ENCODE measurements at places on chromosomes 12 and 14.

DNA sequence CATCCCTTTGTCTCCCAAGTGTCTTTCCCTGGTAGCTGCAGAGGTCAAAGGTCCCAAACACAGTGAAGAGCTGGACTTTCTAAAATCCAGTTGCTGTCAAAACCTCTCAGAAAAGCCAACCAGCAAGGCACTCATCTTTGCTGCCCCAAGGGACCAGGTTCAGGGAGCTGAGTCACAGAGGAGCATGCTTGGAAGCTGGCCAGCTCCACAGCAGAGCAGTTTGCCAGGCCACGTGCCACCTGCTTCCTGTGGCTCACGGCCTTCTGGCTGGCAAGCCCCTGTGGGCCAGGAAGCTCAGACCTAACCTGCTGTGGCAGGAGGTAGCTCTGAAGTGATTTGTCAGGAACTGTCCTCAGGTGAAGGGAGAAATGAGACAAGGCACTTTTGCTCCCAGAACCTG, 3.6 kb downstream of the ISCU start:
- DNase-seq = peak; percentile 52

GRCh38 chr12:112420740-112421139, 2.0 kb downstream of the PTPN11 start:
- no peak for DNase-seq

GRCh38 chr14:105315211-105315721, 718 bp downstream of the PACS2 start:
- DNase-seq = no peak

GRCh38 chr12:56661979-56662638, 16.3 kb upstream of the ATP5F1B start:
- no peak for DNase-seq

DNA sequence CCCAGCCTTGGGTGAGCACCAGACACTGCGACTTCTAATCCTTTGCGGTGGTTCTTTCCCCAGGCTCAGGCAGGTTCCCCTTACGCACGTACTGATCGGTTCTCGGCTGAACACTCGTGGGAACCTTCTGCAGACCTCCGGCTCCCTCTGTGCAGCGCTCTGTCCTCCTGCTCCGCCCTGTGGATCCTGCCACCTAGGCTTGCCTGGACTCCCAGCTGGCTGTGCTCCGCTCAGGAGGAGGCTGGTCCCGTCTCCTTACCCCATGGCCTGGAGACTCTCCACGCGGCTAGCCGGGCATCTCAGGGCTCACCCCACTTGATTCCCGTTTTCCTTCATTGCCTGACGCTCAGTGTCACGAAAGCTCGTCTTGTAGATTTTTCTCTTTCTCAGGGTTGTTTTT, 34.7 kb downstream of the TNFAIP2 start:
- DNase-seq = no peak

GRCh38 chr12:5096241-5096924, 52.7 kb downstream of the KCNA5 start:
- peak; percentile 84 for DNase-seq

DNA sequence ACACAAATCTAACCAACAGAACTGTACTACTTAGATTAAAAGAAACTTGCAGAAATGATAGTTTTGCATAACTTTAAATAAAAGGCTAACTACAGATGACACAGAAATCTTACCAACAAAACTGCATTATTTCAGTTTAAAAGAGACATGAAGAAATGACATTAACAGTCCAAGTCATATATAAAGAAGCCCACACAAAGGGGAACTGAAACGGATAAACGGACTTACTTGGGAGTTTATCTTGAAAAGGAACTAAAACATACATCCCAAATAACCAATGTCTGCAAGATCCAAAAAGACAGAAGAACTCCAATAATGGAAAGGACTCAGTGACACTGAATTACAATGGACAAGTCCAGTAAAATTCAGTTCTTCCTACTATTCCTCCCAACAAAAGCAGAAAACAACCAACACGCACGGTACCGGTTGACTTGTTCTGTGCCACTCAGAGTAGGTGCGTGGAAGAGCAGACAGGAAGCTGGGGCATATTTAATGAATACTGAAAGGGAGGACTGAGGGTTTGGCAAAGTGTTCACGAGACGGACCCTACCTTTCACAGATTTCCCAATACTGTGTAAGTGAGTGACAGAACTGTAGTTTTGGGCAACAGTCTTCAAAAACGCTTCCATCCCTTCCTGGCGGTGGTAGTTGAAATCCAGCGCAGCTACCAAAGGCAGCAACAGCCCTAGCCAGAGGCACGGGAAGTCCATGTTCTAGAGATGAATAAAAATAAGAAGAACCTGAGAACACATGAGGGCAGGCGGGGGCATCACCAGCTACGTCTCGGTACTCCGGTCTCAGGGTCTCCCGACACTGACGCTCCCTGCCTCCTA, 627 bp downstream of the CPM start:
- DNase-seq = no peak

- no peak for DNase-seq
Measured at GRCh38 chr12:79143803-79144202, 279.2 kb downstream of the SYT1 start.

DNA sequence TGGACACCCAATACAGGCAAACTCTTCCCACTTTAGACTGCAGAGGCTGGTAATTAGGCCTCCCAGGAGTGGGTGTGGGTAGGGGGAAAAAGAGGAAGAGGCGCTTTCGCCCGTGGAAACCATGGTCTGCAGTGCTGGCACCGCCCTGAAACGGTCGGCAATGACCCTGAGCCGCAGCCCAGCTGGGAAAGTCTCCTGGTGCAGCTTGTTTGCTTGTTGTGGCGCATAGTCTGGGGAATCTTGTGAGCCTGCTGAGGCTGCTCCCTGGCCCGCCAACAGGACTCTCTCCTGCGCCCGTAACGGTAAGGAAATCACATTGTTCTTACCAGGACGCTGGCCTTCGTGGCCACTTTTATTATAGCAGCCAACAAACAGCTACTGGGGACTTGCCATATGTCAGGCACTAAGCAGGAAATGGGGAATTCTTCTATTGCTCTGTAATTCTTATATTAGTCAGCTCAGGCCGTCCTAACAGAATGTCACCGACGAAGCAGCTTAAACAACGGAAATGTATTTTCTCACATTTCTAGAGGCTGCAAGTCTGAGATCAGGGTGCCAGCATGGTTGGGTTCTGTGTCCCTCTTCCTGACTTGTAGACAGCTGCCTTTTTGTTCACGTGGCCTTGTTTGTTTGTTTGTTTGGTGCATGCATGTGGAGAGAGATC, 52.5 kb upstream of the RIN3 start:
- peak; percentile 61 for DNase-seq

DNA sequence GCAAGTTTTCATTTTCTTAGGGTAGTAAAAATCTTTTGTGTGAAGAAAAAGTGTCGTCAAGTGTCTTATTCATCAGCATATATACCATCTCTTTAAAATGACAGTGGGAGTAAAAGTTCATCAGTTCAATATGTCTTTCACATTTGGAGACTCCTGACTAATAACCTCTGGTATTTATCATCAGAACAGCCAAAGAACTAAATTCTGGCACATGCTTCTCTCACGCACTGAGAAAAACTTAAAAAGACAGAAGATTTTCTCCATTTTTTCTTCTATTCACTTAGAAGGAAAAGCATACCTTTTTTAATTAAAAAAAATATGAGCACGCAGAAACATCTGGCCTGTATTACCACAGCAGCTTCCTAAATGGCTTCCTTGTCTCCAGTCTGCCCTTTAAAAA, 265.7 kb downstream of the AKAP6 start:
- DNase-seq = peak; percentile 93

DNA sequence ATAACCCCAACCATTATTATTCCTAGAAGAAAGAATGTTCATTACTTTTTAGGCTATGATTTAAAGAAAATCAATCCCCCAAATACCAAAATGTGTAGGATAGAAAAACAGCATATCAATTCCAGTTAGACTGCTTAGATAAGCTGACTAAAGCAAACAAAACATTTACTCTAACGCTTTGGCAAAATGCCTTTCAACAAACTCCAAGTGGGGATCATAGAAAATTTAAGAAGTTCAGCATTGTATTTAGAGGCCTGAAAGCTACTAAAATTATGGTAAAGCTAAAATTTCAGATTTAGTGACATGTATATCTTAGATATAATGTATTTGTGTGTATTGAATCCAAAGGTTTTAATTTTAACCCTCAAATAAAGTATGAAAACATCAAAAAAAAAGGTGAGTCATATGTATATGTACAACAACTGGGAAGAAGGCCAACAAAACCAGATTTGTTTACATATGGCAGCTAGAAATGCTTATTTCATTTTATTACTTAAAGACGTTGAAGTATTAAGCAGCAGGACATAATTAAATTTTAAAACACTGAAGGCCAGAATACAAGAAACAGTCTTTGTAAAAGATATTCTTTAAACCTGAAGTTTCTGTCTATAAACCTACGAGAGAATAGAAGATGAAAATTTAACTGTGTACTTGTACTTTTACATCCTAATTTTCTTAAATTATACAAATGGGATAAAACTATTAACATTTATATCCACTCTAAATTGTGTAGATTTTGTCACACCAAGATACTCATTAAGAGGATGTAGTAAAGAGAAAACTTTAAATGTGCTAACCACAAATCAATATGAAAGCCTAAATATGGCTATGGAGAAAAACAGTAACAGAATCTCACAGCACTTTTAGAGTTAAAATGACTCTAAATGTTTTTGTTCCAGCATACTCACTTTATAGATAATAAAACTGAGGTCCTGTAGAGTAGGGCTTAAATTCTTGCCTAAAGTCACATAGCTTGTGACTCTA, 71.4 kb downstream of the SLC41A2 start:
- peak; percentile 46 for DNase-seq

- no peak for DNase-seq
Measured at GRCh38 chr12:27541031-27541719, 17.2 kb downstream of the PPFIBP1 start.

Measured in fibroblast of upper back skin (primary cell).